ENCODE measurements at places on chromosomes 7 and 10. TPM values are rescaled to one million over a fixed set of nuclear protein-coding genes. Genes with fewer than 3 reads are reported as not detected.

DNA sequence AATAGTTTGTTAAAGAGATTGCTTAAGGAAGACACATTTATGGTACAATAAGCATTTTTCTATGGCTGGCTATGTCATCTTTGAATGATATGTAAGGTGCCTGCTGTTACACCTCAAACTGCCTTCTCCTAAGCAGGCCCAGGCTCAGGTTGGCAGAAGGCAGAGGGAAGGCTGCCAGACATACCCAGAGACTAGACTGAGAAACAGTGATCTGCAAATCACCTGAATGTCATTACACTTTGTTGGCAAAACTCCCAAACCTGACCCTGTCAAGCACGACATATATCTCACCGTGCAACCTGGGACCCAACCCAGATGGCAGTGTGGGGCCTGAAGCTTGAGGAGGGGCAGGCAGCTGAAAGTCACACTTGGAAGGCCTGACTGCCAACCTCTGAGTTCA is 136.6 kb upstream of the TARP start:
- DNase-seq = no peak

- no peak for DNase-seq
These were observed 319.4 kb upstream of the MYO3A start for GRCh38 chr10:25614652-25615051.

GRCh38 chr7:71708710-71709109 is 576.8 kb downstream of the GALNT17 start:
- DNase-seq = no peak

THNSL1 gene
- 4.9 TPM for total RNA-seq

DNA sequence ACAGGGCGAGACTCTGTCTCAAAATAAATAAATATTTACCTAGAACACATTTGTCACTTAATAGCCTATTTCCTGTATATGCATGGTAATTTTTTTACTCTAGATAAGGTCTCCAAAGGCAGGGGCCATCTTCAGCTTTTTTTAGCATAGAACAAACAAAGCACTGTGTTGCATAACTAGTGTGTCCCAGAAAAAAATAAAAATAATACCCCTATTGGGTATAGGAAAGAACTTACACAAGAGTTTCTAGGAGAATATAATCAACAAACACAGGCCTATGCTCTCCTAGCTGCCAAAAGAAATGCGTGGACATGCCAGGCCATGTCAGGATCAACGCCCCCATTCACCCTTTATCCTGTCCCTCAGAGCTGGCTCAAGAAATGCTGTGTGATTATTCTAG is 103.6 kb downstream of the PARD3 start:
- DNase-seq = no peak

DNA sequence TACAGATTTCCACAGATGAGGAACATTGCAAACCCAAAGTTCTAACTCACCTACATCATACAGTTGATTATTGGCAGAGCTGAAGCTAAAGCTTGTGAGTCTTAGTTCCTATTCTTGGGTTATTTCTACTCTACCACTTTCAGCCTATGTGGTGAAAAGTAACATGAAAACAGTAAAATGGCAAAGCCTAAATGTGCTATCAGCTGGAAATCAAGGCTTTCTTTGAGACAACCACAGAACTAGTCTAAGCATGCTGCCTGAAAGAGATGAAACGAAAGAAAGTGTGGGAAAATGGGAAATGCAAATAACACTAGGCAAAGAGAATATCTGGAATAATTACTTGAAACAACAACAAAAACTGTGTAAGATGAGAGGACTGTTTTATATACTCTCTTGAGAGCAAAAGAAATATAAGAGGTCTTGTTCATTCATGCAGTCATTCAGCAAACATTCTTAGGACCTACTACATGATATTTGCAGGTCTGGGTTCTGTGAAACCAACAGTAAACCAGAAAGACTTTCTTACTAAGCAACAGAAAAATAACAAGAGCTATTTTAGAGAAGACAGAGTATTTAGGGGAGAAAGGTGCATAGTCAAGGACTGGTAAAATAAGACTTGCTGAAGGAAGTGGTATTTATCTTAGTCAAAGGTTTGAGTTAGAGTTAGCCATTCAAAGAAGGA is 437.1 kb downstream of the HTR7 start:
- no peak for DNase-seq

ERVW-1 gene
- total RNA-seq = not detected

ZNF117 gene
- total RNA-seq = 1.9 TPM

GRCh38 chr10:122505011-122505410 is 43.7 kb downstream of the HTRA1 start:
- DNase-seq = no peak

HHEX gene
- 21.6 TPM for total RNA-seq

DNA sequence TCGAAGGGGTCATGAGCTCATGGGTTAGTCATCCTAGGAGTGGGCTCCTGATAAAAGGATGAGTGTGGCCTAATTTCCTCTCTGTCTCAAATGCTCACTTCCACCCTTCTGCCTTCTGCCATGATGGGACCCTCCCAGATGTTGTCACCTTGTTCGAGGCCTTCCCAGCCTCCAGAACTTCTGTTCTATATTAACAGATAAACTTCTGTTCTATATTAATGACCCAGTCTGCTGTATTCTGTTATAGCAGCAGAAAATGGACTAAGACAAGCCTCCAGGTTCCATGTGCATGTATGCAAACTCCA is 583.2 kb downstream of the GLRX3 start:
- DNase-seq = no peak
